ENCODE measurements at places on chromosomes 3 and 15. TPM values are rescaled to one million over a fixed set of nuclear protein-coding genes. Genes with fewer than 3 reads are reported as not detected.

DNA sequence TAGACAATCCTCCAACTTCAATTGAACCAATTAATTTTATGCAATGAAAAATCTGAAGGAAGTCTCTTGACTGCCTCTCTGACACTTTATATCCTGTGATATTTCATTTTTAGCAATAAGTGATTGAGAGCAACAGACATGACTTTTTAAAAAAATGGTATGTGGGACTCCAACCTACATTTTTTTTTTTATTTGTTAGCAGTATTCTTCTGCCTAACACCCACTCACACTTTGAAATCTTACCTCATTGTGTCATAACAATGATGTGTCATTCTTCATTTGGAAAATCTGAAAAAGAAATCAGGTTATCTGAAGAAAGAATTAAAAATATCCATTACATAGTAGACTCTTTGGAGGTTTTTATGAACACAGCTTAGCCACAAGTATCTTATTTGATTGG lies 541.3 kb upstream of the KCNMB2 start:
- DNase-seq = no peak

DNA sequence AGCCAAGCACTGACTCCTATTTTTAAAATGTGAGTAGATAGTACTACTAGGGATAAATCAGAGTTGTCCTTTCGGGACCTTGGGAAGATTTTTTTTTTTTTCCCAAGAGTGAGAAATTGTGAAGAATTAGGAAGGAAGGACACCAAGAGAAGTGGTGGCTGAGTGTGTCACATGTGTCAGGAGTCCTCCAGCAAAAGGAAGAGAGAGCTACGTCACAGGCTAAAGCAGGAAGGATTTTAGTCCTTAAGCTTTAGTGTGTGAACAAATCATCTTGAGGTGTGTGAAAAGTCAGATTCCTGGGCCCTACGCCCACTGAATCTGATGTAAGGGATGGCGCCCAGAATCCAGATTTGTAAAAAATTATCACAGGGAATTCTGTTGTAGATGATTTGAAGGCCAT lies 172.7 kb downstream of the SERPINI1 start:
- no peak for DNase-seq

SST gene
- not detected for polyA plus RNA-seq

STARD5 gene
- polyA plus RNA-seq = 2.8 TPM

DAZL gene
- not detected for polyA plus RNA-seq

MYLK gene
- 23.9 TPM for polyA plus RNA-seq
